ELR (cell line): ENCODE measurements at places on chromosomes 2 and 18.

DNA sequence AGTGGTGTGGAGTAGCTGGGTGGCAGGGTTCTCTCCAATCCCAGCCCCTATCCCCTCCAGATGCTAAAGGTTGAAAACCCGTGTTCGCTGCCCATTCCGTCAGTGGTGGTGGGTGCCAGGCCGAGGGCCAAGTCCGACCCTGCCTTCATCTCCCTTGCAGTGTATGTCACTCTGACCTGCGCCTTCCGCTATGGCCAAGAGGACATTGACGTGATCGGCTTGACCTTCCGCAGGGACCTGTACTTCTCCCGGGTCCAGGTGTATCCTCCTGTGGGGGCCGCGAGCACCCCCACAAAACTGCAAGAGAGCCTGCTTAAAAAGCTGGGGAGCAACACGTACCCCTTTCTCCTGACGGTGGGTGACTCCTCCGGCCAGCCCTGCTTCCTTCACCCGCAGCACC lies 12.9 kb downstream of the SAG start:
- DNase-seq: no peak

DNA sequence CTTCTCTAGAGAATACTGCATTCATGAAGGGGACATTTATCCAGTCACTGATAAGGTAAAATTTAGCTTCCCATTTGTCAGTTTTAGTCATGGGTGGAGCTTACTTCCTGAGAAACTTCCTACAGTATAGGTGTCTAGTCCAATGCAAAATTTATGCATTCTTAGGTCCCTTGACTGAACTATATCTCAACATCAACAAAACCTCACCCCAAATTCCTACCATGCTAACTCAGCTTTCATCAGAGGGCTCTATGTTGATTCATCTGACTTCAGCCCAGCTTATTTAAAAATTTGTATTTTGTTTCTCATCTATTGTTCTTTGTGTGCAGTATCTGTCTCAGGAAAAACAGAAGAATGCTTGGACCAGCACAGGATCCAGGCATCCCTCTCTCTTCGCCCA lies 296.4 kb upstream of the ACVR2A start:
- DNase-seq: no peak

- peak; percentile 37 for DNase-seq
Measured at GRCh38 chr2:40364151-40364874, 87.6 kb downstream of the SLC8A1 start.

GRCh38 chr2:125471963-125472362 lies 1184.0 kb upstream of the GYPC start:
- peak; percentile 10 for DNase-seq
